ENCODE measurements at places on chromosomes 2 and 18.

- no peak for DNase-seq
Observed at GRCh38 chr18:32760391-32760790, 12.4 kb downstream of the KLHL14 start.

DNA sequence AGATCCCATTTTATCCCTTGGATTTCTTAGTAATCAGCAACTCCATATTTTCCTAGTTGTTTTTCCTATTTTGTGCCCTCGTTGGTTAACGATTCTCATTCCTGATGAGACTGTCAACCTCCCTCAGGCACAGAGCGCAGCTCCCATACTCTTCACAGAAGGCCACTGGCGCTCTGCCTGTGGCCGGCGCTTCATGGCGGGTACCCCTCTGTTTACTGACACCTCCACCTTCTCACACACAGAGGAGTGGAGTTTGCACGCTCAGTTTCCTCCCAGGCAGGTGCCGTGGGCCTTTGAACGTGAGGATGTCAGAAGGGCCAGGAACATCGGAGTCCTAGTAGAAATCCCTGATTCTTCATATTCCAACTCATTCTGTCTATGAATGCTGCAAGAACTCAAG is 139.0 kb downstream of the MBP start:
- no peak for DNase-seq

DNA sequence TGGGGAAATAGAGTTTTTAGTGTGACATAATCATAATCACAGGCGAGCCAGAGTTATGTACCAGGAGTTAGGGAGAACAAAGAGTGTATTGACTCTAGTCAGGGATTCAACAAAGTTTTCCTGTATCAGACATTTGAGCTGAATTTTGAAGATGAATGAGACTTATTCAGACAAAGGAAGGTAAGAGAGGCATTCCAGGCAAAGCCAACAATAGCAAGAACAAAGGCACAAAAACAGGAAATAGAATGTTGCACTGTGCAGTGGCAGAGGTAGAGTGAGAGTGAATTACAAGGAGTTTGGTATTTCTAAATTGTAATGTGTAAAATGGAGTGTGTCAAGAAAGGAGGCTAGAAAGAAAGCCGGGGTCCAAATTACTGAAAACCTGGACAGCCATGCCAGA is 156.2 kb downstream of the CCDC148 start:
- no peak for DNase-seq

DNA sequence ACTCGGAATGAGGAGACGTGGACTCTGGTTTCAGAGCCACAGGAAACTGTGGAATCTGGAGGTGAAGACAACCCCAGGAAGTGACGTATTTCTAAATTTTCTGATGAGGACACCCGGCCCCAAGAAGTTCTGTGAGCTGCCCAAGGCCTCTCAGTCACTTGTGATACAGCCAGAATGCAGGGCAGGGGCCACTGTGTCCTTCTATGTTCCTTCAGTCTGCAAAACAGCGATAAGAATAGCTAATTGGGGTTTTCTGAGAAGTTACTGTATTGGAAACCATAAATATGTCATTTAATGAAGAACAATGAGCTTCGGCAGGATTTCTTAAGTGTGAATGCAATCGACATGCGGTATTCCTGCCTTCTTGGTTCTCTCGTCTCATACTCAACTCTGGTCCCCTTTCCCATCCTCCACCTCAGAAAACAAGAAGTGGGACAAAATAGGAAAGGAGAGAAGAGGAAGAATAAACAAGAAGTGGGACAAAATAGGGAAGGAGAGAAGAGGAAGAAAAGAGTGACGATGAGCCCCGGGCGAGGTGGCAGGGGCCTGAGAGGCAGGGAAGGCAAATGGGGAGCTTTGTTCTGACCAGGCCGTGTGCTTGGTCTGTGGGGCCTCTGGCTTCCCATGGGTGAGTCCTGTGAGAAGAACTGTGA is 282.0 kb upstream of the REV1 start:
- no peak for DNase-seq

- peak; percentile 12 for DNase-seq
Observed at GRCh38 chr2:159998961-159999360, 63.5 kb downstream of the PLA2R1 start.

GRCh38 chr2:145692971-145693478 is 1173.1 kb upstream of the ZEB2 start:
- peak; percentile 100 for DNase-seq

DNA sequence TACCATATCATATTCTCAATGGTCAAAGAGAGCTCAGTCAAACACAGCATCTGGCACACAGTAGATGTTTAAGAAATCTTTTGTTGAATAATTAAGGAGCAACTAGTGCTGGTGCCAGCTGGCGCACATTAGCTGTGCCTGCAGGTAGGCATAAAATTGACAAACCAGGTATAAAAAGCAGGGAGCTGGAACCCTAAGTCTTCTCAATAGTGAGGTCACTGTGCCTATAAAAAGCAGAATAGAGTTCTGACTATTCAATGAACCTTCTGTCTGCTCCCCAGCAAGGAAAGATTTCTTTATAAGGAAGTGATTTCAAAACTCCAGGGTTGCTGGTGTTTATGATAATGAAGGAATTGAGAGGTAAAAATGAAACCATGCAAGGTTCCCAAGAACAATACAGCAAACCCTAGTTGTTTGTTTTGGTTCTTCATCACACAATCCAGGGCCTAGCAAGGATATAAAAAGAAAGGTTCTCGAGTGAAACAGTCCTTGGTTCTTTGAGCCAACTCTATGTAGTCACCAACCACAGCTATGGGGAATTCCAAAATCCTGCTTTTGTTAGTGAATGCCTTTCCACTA is 76.1 kb downstream of the THADA start:
- peak; percentile 90 for DNase-seq

GRCh38 chr18:39589496-39589895 is 2023.9 kb upstream of the CELF4 start:
- no peak for DNase-seq

DNA sequence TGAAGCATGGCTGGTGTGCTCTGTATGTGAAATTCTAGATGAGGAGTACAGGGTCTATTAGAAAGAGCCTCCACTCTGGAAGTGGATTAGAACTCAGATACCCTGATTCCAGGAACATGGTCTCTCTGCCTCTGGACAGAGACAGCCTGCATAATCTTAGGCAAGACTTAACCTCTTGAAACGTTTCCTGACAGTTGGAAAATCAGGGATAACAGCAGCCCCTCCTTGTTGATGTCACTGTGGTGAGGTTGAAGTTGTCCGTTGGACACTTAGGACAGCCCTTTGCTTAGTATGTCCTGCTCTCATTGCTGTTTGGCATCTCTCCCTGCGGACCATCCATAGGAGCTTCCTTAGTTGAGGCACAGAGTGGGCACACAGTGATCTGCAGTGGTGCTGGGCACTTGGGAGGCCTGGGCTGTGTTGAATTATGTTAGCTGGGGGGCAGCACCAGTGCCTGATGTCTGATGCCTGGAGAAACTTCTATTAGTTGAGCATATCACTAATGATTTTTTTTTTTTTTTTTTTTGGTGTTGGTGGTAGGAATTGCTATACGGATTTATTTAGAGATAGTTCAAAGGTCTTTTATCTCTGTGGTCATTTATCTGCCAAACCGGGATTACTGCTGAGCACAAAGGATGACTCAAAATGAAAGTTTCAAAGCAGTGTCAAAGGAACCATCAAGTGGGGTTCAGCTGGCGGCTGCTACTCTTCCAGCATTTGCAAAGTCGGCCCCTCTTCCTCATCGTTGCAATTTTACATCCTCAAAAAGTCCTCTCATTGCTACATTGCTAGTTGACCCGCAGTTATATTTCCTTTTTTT is 28.8 kb downstream of the SETBP1 start:
- peak; percentile 47 for DNase-seq

DNA sequence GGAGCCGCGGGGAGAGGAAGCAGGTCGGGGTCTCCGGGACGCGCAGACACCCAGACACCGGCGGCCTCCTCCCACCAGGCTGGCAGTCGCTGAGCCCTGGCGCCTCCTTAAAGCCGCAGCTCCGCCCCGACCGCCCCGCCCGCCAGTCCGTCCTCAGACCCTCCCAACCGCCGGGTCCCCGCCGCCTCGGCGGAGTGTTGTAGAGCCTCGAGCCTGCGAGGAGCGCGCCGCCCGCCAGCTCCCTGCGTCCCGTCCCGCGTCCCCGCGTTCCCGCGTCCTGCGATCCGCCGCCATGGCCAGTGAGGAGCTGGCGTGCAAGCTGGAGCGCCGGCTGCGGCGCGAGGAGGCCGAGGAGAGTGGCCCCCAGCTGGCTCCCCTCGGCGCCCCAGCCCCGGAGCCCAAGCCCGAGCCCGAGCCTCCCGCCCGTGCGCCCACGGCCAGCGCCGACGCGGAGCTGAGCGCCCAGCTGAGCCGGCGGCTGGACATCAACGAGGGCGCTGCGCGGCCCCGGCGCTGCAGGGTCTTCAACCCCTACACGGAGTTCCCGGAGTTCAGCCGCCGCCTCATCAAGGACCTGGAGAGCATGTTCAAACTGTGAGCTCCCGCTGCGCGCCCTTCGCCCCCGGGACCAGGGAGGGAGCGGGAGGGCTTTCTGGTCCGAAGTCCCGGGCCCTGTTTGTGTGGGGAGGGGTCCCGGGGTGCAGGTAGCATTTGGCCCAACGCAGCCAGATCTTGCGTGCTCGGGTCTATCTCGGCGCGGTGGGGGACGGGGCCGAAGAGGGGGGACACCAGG is at the start of gene EFHD1:
Gene EFHD1 (plus strand): TSS at position 192 of the 793 bp plus-strand sequence. CDS start 101 bp downstream, at position 293.
- DNase-seq: peak; percentile 15

- DNase-seq: no peak
Observed at GRCh38 chr2:240024766-240025165, 376 bp downstream of the NDUFA10 start.

DNA sequence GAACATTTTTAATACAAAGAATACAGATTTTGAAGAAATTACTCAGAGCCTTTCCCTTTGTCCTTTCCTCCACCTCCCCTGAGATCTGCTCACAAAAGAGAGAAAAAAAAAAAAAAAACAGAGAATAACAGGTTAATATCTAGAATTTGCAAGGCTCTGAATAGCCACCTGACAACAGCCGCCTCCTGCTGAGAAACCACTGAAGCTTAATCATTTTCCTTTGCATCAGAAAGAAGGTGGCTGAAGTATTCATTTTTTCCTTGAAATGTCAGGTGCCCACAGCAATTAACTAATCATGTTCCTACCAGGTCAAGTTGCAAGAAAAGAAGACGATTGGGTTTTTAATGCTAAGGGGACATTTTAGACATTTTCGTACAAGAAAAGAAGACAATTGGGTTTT is 21.2 kb downstream of the CNTNAP5 start:
- DNase-seq: no peak

- peak; percentile 48 for DNase-seq
Observed at GRCh38 chr2:151260573-151261230, 961 bp downstream of the RBM43 start.

DNA sequence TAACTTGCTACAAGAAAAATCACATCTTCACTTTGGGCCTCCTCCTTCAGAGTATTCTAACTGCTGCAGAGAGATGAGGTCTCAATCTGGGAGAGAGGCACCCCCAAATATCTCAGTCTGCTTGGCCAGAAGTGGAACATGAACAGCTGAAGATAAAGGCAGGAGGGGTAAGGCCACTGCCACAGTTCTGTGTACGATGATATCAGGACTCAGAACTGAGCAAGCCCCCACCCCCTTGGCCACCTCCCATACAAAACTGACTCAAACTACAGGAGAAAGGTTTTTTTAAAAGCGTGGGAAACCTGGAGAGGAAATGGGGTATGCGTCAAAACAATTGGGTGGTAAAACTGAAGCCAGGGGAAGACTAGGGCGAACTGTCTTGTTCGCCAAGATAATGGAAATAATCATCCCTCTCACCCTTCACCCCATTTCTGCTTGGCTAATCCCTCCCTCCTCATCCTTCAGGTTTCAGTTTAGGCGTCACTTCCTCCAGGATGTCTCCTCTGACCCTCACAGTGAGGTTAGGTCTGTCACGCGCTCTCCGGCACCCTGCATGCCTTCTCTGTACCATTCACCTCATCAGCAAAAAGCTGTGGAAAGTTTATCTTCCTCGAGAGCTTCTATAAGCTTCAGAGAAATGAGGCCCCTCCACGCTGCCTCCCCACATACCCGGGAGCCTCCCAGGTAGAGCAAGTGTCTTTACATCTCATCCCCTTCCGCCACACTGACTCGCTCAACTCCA is 64.4 kb downstream of the SFXN5 start:
- DNase-seq: no peak

DNA sequence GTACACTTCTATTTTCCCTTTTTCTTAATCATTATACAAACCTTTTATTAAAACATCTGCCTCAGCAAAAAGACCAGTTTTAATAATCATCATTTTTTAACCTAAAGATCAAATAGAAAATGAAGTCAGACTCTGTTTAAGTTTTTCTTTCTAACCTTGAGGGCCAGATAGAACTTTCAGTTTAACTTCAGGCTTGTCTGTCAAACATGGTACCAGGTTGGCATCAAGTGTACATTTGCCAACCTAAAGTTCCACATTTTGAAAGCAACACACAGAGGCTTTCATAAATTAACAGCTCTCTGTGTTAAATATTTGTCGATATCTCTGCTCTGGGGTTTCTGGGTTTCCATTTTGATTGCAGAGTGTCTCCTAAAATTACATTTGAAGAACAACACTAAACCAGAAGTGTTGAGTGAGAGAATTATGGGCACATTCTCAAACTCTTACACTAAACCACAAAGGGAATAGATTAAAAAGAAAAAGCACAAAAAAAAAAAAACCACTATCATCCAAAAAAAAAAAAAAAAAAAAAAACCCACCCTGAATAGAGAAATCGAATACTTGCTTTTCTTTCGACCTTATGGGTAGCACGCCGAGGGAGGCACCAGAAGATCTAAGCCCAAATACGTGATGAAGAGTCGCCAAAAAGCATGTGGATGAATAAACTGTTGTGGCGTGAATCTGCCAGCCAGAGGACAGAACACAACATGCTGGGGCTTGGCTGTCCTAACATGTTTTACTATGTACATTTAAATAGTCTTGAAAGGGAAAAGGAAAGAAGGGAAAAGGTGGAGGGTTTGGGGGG is 166.2 kb downstream of the TCF4 start:
- DNase-seq: no peak

GRCh38 chr2:191786694-191787093 is 60.2 kb downstream of the CAVIN2 start:
- peak; percentile 84 for DNase-seq

DNA sequence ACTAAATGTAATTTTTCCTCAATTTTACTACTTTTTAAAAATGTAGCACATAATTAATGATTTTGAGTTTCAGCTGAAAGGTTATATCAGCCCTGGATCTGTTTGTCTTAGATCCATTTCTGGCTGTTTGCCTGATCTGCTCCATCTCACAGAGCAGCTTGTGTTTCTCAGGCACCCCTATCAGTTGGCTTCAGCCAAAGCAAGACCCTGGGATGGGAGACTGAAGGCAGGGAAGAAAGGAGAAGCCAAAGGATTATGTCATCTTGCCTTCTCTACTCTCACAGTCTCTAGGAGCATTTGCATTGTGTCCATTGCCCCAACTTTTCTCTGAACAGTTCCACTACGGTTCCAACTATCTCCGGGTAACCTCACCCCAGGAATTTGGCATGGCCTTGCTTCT is 110.5 kb downstream of the CCDC148 start:
- no peak for DNase-seq

GRCh38 chr2:158969715-158970240 is 1.3 kb downstream of the TANC1 start:
- no peak for DNase-seq

DNA sequence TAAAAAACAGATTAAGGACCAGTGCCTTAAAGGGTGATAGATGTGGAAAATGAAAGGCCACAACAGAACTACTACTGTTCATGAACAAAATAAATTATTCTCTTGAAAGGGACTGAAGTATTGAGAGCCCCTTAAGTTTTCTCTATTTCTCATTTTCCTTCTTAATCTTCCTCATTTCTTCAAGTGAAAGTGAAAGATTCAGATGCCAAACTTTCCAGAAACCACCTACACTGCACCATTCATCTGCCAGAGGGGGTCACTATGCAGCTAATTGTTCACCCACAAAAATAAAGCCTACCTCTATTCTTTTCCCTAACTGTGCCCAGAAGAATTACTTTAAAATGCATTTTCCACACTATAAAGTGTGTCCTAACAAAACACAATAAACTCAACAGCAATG is 140.1 kb downstream of the NR4A2 start:
- peak; percentile 10 for DNase-seq

Data from amniotic epithelial cell (primary cell).